Stimulated activated CD4-positive, alpha-beta T cell treated with anti-CD3 and anti-CD28 coated beads, Interleukin-1b, Interleukin-23, amount 100 ng/mL, for 1 hour (primary cell): ENCODE measurements at places on chromosomes 4 and X.

DNA sequence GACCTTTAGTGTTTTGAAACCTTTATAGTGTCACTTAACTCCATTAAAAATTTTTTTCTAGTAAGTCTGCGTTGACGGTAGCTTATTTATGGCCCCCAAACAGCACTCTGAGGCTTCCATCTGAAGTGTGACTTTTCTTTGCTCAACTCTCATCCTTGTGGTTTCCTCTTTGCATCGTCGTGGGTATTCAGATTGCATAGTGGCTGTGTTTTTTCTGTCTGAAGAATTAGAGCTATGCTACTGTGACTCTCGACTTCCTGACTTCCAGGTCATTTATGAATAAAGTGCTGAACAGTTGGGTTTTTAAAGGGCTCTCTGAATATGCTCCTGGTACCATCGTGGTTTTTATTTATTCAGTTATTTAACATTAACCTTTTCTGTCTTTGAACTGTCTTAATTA lies 44.9 kb downstream of the JADE1 start:
- DNase-seq: no peak

GRCh38 chrX:149982310-149982709 lies 44.0 kb upstream of the EOLA2 start:
- no peak for DNase-seq

- no peak for DNase-seq
Observed at GRCh38 chr4:158333820-158334219, 123.5 kb downstream of the TMEM144 start.

- DNase-seq: no peak
Observed at GRCh38 chr4:77220828-77221613, 64.0 kb downstream of the CCNG2 start.

DNA sequence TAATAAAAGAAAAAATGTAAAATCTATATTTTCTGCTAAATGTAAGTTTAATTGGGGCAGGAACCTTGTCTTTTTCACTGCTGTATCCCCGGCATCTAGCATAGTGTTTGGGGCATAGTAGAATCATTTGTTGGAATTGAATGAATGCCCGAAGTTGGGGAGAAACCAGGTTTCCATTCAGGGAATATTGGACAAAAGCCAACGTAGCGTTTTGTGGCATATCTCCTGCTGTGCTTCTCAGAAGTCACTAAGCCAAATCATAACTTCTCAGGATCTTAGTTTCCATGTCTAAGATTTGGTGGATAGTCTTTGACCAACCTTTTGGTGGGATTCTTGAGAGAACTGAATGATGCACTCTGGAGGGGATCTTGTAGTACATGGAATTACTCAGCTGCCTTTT lies 42.0 kb upstream of the PGRMC2 start:
- DNase-seq: no peak

DNA sequence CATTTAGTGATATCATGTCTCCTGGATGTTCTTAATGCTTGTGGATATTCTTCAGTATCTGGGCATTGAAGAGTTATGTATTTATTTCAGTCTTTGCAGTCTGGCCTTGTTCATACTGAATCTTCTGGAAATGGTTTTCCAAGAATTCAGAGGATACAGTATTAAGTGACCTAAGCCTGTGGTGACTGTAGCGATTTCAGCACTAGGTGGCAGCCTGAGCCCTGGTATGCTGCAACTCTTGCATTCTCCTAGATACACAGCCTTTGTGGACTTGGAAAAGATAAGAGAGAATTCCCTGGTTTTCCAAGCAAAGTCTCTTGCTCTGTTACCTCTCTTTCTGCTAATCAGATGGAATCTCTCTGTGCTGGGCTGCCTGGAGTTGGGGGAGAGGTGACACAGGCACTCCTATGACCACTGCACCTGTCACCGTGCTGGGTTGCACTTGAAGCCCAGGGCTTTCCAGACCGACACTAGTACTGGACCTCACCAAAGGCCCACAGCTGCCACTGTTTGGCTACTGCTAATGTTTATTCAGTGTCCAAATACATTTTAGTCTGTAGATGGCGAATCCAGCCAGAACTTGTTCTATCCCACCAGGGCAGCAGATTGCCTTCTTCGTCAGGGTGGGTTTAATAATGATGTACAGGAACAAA lies 19.3 kb upstream of the SPIN2A start:
- DNase-seq: no peak

GRCh38 chrX:134158821-134159512 lies 78.0 kb upstream of the CCDC160 start:
- DNase-seq: no peak

- no peak for DNase-seq
Observed at GRCh38 chr4:75002381-75002780, 69.5 kb downstream of the PARM1 start.

- no peak for DNase-seq
Observed at GRCh38 chr4:154602404-154603020, 9.9 kb downstream of the FGG start.

GRCh38 chr4:28464823-28465222 lies 1604.2 kb downstream of the STIM2 start:
- DNase-seq: no peak

GRCh38 chrX:128804828-128805227 lies 718.5 kb downstream of the SMARCA1 start:
- DNase-seq: no peak

DNA sequence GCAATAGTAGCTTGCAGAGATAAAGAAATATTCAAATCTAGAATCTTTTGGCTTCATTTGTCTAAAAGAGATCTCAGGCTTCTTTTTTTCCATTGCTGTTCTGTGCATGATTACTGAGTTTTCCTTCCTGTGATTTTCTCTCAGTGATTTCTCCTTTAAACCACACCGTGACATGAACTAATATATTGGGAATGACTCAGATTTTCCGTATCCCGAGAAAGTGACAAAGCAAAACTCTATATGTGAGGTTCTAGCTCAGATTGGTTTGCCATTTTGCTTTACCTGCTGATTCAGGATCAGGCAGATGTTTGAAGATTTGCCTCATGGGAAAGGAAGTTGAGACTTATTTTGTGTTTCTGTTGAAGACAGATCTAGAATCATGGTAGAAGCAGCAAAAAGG lies 59.4 kb downstream of the MTHFD2L start:
- no peak for DNase-seq

DNA sequence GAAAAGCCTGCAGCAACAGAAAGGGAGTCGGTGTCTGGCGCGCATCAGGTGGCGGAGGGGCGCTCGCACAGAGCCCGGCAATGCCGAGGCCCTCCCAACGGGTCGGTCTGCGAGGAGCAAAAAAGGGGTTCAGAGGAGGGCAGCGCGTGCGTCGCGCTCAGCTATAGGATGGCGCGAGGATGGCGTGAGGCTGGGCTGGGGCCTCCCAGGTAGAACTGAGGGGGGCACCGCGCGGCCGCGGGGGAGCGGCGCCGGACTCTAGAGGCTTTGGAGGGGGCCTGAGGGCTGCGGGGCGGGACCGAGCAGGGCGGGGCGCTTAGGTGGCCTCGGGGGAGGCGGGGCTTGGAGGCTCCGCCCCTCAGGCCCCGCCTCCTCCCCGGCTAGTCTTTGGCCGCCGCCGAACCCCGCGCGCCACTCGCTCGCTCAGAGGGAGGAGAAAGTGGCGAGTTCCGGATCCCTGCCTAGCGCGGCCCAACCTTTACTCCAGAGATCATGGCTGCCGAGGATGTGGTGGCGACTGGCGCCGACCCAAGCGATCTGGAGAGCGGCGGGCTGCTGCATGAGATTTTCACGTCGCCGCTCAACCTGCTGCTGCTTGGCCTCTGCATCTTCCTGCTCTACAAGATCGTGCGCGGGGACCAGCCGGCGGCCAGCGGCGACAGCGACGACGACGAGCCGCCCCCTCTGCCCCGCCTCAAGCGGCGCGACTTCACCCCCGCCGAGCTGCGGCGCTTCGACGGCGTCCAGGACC lies at the start of gene PGRMC1:
Gene PGRMC1, plus strand, starts transcription at position 414 of the 751 bp plus-strand sequence. Its CDS starts 79 bp downstream, at position 493.
- peak; percentile 41 for DNase-seq

GRCh38 chrX:54786967-54787366 lies 11.1 kb downstream of the ITIH6 start:
- DNase-seq: no peak

- DNase-seq: no peak
Observed at GRCh38 chr4:111781611-111782010, 363.6 kb upstream of the FAM241A start.

DNA sequence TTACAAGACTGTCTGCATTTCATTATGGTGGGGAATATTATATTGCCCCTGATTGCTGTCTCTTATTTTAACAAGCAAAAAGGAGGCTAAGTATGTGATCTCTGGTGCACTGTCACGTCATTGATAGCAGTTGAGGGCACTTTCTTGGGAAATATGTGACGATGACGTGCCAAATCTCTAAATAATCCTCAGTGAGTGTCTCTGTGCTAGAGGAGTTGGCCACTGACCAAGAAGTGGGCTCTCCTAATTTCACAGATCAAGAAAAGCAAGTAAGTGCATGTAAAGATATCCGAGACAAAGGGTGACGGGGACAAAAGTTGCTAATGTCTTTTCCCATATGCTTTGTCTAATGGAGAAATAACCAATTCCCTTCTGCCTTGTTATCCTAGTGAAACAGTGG lies 487.4 kb upstream of the TENM3 start:
- no peak for DNase-seq

DNA sequence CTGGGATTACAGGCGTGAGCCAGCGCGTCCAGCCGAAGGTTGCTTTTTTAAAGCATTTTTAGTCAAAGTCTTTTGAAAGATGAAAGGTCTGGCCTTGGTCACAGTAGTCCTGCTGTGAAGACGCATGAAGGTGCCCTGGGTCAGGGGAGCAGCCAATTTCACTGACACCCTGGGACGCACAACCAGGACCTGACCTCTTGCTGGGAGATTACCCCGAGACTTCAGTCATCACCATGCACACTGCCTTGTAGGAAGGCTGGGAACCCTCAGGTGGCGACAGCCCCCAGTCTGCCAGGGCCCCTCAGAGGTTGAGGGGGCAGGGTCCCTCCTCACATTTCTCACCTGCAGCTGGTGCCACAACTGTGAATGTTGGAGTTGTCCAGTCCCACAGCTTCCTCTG lies 53.2 kb downstream of the CPLX1 start:
- DNase-seq: no peak

- no peak for DNase-seq
Observed at GRCh38 chr4:124753941-124754581, 41.5 kb upstream of the ANKRD50 start.

DNA sequence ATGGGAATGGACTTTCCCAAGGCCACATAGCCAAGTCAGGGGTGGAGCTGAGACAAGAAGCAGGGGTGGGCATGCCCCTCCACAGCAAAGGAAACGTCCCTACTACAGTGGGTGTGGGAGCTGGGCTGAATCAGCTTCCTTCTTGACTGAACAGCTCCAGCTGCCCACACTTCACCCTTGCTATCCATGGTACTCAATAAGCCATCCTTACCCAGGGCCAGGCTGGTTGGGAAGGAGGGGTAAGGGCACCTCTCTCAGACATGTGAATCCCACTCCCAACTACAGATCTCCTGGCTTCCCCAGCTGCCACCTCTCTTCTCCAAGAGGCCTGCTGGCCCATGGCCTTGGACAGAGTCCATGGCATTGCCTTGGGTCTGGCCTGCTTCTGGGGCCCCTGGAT lies 21.0 kb downstream of the LAS1L start:
- DNase-seq: no peak

- no peak for DNase-seq
Observed at GRCh38 chrX:724256-724655, 93.7 kb downstream of the SHOX start.

DNA sequence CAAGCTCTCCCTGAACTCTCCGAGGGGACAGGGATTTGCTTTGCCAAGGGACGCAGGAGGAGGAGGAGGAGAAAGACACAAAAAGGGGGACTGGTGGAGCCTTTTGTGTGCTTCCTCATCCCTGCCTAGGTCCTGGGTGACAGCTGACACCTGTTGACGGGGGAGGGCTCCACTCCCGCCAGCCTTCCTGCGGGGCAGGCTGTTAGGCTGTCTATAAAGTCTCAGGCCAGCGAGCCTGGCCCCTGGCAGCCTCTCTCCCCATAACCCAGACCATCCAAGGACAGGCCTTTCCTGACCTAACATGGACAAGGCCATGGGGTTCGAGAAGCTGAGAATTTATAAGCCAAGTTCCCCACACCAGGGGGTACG lies 832 bp upstream of the EVC2 start:
- no peak for DNase-seq

DNA sequence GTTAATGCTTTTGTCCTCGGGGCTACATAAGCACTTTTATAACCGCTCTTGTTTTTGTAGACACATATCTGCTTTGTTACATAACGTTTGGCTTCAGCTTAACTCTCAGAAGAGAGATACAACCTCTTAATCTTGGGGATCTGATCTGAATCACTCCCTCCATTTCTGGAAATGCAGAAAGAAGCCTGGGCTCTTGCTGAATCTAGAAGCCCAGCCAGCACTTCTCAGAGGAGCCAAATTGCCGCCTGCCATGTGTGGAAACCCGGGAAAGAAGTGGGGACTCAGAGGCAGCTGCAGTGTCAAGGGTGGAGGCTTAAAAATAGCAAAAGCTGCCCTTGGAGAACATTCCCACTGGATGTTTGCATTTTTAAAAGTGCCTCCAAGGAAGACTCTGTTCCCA lies 69.3 kb upstream of the LDB2 start:
- no peak for DNase-seq

GRCh38 chr4:163969291-163969690 lies 474.8 kb downstream of the TMA16 start:
- no peak for DNase-seq

DNA sequence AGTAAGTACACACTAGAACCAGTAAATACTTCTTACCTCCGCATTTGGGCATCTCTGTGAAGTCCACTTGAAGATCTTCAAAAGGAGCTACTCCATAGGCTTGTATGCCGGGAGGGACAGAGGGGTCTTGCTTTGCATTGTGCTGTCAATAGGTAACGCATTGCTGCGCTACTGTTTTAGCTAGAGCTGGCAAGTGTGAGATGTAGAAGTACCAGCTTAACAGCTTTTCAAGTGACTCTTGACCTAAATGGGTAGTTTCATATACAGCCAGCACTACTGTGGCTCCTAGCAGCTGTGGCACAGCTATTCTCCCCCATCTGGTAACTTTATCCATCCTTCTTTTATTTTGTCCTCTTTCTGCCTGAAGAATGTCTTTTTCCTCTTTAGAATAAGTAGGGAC lies 205.3 kb upstream of the KLF8 start:
- no peak for DNase-seq

- DNase-seq: no peak
Observed at GRCh38 chrX:113770071-113770470, 813.8 kb upstream of the HTR2C start.

- DNase-seq: no peak
Observed at GRCh38 chr4:117661091-117662072, 372.9 kb upstream of the NDST3 start.

DNA sequence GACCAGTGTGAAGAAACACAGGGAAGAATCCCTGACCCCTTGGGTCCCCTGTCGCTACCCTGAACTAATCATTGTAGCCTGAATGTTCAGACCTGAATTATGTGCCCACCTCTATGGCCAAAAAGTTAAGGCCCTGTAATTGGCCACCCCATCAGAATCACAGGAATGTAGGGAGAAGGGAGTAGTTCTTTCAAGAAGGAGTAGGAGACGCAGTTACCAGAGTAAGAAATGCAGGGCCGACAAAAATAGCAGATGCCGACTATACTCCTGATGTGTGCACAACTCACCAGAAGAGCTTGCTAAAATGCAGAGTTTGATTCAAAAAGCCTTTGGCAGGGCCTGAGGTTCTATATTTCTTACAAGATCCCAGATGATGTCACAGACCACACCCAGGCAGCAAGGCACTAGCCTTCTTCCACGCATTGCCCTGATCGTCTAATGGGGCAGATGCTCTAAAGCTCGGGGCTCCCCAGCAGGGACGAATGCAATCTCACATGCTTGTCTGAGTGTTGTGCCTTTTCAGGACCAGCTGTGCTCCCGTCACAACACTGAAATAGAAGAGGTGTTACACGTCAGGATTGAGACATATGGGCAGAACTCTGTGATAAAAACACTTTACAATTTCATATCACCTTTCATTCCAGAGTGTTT lies 161.0 kb upstream of the FAM241A start:
- DNase-seq: no peak
